ENCODE measurements at places on chromosomes 1 and 21.

GRCh38 chr1:101190441-101190840 is 46.4 kb upstream of the S1PR1 start:
- no peak for DNase-seq

- no peak for DNase-seq
Measured at GRCh38 chr1:180235077-180235501, 5.0 kb downstream of the LHX4 start.

DNA sequence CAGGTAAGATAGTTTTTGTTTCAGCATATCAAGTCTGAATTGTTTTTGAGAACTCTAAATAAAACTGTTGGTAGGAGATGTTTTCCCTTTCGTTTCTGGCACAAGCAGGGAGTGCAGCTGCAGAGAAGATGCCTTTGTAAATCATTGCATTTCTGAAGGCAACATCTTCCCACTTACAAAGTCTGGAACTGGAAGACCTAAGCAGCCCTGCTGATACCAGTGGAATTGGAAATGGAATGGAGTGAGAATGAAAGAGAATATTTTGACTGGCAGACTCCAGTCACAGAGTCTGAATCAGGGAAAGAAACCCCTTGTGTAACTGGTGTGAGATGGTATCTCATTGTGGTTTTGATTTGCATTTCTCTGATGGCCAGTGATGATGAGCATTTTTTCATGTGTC is 815.6 kb downstream of the LTN1 start:
- no peak for DNase-seq

GRCh38 chr1:113307771-113308445 is 82.4 kb upstream of the MAGI3 start:
- DNase-seq: no peak

DNA sequence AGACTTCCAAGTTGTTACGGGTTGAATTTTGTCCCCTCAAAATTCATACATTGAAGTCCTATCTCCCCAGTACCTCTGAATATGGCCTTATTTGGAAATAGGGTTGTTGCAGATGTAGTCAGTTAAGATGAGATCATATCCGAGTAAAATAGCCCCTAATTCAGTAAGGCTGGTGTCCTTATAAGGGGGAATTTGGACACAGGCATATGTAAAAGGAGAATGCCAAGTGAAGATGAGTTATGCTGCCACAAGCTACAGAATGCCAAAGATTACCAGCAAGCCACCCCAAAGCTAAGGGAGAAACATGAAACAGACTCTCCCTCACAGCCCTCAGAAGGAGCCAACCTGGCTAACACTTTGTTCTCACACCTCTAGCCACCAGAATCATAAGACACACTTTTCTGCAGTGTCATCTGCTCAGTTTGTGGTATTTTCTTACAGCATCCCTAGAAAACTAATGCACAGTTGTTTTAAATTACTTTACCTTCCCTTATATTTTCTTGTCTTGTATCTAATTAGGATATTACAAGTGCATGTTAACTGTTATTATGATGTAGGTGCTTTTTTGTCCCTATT is 43.3 kb upstream of the PRDX6 start:
- DNase-seq: no peak

DNA sequence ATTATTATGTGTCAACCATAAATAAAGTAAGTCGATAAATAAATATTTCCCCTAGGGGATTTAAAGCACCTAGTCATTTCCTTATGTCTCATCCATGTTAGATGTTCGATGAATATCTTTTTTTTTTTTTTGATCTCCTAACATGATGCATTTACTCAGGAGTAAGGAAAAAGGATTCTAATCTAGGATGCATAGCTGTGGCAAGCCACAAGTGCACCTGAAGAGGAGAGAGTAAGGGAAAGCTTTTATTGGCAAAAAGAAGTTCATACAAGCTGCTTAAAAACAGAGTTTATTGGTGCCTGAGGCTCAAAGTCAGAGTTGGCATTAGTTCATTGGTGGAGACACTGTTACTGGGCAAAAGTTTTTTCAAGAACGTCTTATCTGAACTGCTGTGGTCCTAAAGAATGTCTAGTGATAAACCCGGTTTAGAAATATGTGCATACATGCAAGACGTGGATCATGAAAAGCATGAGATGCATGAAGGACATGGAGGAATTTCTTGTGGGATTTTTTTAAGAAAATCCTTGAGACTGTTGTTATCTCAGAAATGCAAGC is 51.7 kb downstream of the SWT1 start:
- no peak for DNase-seq

DNA sequence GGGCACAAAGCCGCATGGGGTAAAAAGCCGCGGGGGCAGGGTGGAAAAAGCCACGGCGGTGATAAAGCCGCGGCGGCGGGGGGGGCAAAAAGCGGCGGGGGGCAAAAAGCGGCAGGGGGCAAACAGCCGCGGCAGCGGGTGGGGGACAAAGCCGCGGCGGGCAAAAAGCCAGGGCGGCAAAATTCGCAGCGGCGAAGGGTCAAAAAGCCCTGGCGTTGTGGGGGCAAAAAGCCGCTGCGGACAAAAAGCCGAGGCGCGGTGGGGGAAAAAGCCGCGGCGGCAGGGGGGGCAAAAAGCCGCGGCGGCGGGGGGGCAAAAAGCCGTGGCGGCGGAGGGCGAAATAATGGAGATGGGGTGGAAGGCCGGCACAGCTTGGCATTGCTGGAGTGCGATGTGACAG is 3902.9 kb downstream of the SRGAP2C start:
- DNase-seq: no peak

DNA sequence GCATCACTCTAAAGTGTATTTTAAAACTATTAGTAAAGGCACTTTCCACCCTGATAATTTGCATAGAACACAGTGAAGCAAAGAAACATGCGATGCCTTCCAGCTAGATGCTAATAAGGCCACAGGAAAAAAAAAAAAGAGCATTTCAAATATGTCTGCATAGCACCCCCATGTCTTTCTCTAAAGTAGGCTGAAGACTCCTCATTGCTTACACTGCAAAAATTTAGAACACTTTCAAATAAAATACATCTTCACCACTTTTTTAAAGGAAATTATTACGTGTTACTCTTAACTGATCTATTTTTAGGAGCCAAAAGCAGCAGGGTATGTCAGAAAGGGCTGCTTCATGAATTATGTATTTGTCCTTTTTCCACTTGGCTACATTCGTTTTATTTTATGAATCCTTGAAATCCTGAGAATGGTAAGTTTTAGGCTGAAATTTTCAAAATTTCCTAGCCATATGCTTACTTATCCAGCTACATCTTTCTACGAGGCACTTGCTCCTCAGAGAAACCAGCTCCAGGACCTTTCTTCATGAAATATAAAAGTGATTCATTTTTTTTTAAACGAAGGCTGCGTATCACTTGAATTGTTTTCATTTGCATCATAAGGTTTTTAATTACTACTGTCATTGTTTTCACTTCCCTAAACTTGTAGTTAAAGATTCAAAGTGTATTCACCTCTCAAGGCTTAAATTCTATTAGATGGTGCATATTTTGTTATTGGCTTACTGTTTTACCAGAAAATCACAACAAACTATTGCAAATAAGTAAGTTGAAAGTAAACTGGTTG is 513.0 kb downstream of the PTPRC start:
- no peak for DNase-seq

- no peak for DNase-seq
Measured at GRCh38 chr1:221667504-221667903, 74.4 kb downstream of the DUSP10 start.

- no peak for DNase-seq
Measured at GRCh38 chr21:38768471-38769063, 37.2 kb upstream of the ETS2 start.

DNA sequence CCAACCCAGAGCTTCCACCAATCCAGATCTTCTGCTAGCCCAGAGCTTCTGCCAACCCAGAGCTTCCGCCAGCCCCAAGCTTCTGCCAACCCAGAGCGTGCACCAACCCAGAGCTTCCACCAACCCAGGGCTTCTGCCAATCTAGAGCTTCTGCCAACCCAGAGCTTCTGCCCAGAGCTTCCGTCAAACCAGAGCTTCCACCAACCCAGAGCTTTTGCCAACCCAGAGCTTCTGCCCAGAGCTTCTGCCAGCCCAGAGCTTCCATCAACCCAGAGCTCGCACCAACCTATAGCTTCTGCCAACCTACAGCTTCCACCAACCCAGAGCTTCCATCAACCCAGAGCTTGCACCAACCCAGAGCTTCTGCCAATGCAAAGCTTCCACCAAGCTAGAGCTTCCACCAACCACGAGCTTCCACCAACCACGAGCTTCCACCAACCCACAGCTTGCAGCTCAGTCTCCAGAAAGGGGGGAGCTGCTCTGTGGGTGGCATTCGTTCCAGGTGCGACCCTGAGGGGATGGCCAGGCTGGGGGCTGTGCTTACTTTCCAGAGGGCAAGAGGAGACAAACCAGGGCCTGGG is 23.8 kb downstream of the CRYAA start:
- DNase-seq: no peak

DNA sequence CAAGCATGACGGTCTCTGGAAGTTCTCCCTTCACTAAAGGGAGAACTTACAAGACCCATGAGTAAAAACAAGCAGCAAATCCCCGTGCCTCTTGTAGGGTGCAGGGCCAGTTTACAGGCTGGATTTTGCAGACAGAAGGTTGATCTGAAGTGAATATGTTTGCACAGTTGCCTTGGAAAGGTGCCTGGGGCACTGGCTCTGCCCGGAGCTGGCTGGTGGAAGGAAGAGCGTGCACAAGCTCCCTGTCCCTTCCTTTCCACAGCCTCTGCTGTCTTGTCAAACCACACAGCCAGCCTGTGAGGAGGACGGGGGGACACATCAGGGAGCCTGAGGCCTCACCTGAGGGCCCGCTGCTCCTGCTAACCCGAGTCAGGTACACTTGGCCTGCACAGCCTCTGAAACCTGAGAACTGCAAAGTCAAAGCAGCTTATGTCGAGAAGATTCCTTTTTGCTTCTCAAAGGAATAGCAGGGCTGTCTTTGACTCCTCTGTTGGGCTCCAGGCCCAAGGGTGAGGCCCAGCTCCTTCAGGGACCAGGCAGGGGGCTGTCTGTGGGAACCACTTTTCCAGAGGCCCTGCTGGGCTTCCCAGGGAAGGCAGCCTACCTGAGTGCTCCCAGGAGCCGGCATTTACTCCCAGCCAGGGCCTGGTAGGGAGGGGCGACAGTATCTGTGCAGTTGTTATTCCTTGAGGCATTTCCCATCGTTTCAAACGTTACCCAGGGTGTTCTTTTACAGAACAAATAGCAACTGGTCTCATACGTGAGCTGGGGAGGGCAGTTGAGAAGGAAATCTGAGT is 251.5 kb downstream of the SIPA1L2 start:
- no peak for DNase-seq

GRCh38 chr1:177174921-177175634 is 4.3 kb downstream of the BRINP2 start:
- no peak for DNase-seq

- DNase-seq: no peak
Measured at GRCh38 chr1:17194133-17194475, 10.8 kb upstream of the PADI1 start.

GRCh38 chr1:27489501-27489972 is 430 bp downstream of the WASF2 start:
- no peak for DNase-seq

- no peak for DNase-seq
Measured at GRCh38 chr1:70583522-70583921, 172.5 kb downstream of the CTH start.

DNA sequence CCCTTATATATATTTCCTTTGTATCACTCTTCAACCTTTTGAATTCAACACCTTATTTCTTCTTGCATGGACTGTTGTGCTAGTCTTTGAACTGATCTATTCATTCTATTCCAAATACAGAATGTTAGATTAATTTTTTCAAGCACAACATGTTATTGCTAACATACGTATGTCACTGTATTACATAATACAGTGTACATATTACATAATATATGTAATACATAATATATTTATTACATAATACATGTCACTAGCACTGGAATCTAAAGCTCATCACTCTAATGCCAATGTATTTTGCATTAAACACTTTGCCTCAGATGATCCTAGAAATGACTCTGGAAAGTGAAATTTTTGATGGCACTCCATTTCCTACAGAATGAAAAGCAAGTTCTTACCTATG is 59.8 kb downstream of the LRRC8D start:
- no peak for DNase-seq

- DNase-seq: no peak
Measured at GRCh38 chr1:20988943-20989342, 187.8 kb downstream of the EIF4G3 start.

DNA sequence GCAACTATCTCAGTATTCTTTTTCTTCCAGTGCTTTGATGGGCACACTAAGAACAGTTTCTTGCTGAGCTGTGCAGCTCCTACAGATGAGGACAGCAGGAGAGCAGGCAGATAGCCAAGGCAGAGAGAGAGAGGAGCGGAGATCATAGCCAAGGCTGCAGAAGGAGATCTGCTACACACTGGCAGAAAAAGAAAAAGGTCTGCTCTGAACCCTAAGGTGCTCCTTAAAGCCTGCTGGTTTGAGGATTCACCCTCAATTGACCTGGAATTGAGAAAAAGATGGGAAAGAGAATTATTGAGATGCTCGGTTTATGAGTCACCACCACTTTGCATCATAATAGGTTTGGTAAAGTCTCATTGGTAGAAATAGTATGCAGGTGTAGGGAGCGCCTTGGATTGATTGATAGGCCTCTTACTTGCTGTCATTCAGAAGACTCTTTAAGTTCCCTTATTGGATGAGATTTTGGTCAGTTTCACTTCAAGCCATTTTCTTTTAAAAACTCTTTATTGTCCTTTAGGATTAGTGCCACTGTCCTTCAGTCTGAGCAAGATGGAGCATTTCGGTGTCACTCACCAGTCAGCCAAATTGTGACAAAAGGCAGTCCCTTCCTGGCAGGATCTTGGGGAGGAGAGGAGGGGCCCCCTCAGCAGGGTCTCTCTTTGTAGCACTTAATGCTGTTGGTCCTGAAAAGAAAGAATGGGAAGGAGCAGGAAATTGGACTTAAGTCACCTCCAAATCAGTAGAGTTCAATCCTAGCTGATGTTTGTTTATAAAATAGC is 685.0 kb downstream of the ADGRL2 start:
- no peak for DNase-seq

DNA sequence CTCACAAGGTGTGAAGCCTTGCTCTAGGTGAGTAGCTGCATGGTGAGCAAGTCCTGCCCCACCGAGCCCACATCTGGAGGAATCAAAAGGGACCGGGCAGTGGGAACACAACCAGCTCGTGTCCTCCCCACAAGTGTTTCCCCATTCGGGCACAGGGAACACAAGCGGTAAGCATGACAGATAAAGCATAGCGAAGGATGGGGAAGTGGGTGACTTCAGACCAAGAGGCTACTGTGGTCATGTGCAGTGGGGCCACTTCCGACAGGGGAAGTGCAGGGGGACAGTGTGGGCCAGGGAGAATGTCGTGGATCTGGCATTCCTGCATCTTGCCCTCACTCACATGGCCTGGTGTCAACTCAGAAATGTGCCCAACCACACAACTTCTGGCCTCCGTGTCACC is 306.2 kb downstream of the FAM72C start:
- no peak for DNase-seq

All from stimulated activated CD8-positive, alpha-beta memory T cell treated with anti-CD3 and anti-CD28 coated beads, Interleukin-2, amount 100 ng/mL, for 1 hour (primary cell).